ENCODE measurements at places on chromosomes 2 and 18. TPM values are rescaled to one million over a fixed set of nuclear protein-coding genes. Genes with fewer than 3 reads are reported as not detected.

- no peaks in the 10 kb centered on the region for H3K36me3 ChIP-seq
- H3K4me3 ChIP-seq = no peak overlapping the region
- H3K4me1 ChIP-seq = peaks cover 4% of the 10 kb centered on the region
- no peak for DNase-seq
- no peak overlapping the region for H3K27ac ChIP-seq
Measured at GRCh38 chr2:48397846-48398245, 132.1 kb upstream of the STON1 start.

DNA sequence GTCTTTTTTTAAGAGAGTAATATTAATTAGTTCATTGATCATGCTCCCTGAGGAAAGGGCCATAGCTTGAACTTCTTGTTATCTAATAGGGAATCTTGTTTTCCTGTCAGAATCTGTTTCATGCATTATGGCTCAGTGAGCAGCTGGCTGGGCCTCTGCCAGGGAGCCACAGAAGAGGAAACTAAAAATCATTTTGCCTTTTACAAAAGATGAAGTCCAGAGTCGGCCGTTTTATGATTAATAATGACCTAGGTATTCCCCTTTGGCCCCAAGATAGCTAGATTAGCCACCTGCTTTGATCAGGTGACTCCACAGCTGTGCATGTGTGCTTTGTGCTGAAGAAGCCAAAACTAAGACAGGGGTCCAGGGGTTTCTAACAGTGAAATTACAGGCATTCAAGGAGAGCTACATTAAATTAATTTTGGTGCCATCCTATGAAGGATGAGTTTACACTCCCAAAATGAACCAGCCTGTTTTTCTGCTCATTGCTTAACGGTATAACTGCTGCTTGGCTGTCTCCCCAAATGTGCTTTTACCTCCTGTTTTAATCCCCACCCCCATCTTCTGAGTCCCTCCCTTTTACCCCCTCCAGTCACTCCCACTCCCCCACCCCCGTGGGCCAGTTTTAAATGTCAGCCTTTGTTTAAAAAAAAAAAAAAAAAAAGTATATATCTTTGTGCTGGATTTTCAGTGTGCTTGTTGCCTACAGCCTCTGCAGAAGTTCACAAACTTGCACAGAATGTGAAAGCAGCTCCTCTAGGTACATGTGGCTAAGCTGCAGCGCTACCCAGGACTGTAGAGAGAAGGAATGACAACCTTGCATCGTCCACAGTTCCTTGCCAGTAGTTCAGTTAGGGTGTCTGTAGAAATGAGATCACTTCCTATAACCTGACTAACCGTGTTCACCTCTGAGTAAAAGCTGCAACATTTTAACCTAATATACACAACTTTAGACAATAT is 93.1 kb downstream of the CABLES1 start:
- H3K4me1 ChIP-seq = peaks cover 94% of the 10 kb centered on the region
- peak; percentile 74 for DNase-seq
- H3K27me3 ChIP-seq = no peaks in the 10 kb centered on the region
- peak overlapping the region; percentile 34 for H3K4me3 ChIP-seq

GRCh38 chr2:122307763-122308162 is 552.3 kb downstream of the TSN start:
- H3K4me3 ChIP-seq = no peak overlapping the region
- no peak for DNase-seq
- no peaks in the 10 kb centered on the region for H3K27me3 ChIP-seq
- H3K36me3 ChIP-seq = no peaks in the 10 kb centered on the region

DNA sequence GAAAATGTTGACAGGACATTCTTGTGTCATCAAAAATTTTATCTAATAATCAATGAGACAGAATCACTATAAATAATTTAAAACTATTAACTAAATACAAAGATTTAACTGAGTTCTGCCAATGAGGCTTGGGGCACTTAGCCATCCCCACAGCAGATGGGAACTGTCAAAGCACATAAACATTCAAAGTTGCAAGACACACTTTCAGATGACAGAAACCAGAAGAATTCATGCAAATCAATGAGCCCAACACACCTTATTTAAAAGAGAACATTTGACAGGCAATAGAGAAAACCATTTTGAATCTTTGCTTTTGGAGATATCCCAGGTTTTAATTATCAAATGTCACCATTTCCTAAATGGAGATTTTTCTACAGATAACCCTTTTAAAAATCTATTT is 566.2 kb downstream of the IRS1 start:
- no peak for DNase-seq
- H3K4me3 ChIP-seq = no peak overlapping the region
- no peaks in the 10 kb centered on the region for H3K36me3 ChIP-seq
- no peak overlapping the region for H3K27ac ChIP-seq

GRCh38 chr2:151882786-151883445 is 54.7 kb upstream of the ARL5A start:
- no peak overlapping the region for H3K4me3 ChIP-seq
- no peaks in the 10 kb centered on the region for H3K4me1 ChIP-seq
- H3K27me3 ChIP-seq = no peaks in the 10 kb centered on the region
- H3K36me3 ChIP-seq = no peaks in the 10 kb centered on the region
- H3K27ac ChIP-seq = no peak overlapping the region
- no peak for DNase-seq

DNA sequence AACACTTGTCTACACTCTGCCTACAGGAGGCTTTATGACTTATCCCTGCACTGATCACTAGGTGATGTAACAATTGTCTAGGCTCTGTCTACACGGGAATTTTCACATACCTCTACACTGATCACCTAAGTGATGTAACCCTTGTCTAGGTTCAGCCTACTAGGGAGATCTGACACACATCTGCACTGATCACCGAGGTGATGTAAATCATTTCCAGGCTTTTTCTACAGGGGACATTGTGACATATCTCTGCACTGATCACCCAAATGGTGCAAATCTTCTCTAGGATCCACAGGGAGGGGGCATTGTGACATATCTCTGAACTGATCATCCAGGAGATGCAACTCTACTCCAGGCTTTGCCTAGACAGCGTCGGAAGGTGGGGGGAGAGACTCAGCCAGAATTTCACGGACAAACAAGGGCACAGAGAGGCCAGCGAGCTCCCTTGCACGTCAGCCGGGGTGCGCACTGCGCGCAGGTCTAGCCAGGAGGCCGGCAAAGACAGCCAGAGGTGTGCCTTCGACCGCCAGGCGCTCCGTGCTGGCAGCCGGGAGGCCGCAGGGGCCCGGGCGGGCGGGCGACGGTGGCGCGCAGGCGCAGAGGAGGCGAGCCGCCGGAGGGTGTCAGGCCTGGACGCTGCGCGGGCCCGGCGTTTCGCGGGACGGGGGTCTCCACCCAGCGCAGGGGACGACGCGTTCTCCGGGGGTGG is 46.9 kb upstream of the USP14 start:
- peak overlapping the region; percentile 44 for H3K4me3 ChIP-seq
- no peaks in the 10 kb centered on the region for H3K27me3 ChIP-seq
- H3K36me3 ChIP-seq = no peaks in the 10 kb centered on the region
- peaks cover 3% of the 10 kb centered on the region for H3K4me1 ChIP-seq
- peak; percentile 78 for DNase-seq
- no peak overlapping the region for H3K27ac ChIP-seq

- H3K27ac ChIP-seq = no peak overlapping the region
- H3K4me3 ChIP-seq = no peak overlapping the region
- no peaks in the 10 kb centered on the region for H3K4me1 ChIP-seq
- H3K36me3 ChIP-seq = no peaks in the 10 kb centered on the region
Measured at GRCh38 chr2:218074031-218074430, 5.0 kb downstream of the RUFY4 start.

- no peak overlapping the region for H3K4me3 ChIP-seq
- H3K4me1 ChIP-seq = no peaks in the 10 kb centered on the region
- H3K27ac ChIP-seq = no peak overlapping the region
- H3K27me3 ChIP-seq = no peaks in the 10 kb centered on the region
Measured at GRCh38 chr2:189287982-189288521, 108.5 kb upstream of the COL5A2 start.

GRCh38 chr2:138187221-138187620 is 222.9 kb downstream of the HNMT start:
- H3K36me3 ChIP-seq = no peaks in the 10 kb centered on the region
- no peaks in the 10 kb centered on the region for H3K4me1 ChIP-seq
- H3K27ac ChIP-seq = no peak overlapping the region
- no peaks in the 10 kb centered on the region for H3K27me3 ChIP-seq
- no peak for DNase-seq

DNA sequence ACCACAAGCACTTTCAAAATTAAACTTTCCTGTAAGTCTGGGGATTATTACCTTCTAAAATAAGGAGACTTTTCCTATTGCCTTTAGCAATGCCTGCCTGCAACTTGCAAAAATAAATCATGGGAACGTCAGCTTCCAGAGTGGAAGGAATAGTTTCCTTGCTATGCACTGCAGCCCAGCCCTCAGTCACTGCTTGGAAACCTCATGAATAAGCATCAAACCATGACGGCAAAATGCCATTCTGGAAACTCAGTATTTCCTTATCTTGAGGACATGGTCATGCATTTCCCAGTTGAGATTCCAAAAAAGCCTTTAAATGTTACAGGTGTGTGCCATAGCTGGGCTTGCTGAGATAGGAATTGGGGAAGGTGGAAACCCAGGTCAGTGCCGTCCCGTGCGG is 84.2 kb upstream of the OTOS start:
- DNase-seq = no peak
- H3K27me3 ChIP-seq = no peaks in the 10 kb centered on the region
- H3K4me3 ChIP-seq = no peak overlapping the region
- H3K4me1 ChIP-seq = no peaks in the 10 kb centered on the region

DNA sequence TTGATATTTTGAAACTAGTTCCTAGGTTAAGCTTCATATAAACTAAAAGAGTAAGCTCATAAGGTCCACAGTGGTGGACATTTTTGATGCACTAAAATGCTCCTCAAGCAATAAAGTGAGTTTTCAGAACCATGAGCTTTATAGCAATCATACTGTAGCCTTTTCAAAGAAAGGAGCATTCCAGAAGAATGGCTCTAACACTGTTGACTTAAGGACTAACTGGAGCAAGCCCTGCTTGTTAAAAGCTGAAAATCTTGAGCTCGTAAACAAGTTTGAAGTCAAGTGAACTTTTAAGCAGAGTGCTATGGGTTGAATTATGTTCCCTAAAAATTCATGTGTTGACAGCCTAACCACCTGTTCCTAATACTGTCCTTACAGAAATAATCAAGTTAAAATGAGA is 38.0 kb downstream of the KYNU start:
- DNase-seq = no peak
- H3K36me3 ChIP-seq = no peaks in the 10 kb centered on the region
- H3K4me1 ChIP-seq = peaks cover 6% of the 10 kb centered on the region

DNA sequence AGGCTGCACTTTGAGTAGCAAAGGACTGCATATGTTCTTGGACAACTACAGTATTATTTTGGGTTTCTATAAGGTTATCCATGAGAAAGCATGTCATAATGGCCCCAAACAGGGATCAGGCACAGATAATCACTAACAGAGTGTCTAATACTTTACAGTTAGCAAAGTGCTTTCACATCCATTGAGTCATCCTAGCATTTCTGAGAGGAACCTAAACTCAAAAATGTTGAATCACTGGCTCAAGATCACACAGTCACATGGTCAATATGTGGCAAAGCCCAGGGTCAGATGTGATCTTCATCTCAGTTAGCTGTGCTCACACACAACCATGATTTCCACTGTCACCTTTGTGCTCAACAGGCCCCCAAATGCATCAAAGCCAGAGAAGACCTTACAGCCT is 156.1 kb upstream of the VRK2 start:
- H3K36me3 ChIP-seq = no peaks in the 10 kb centered on the region
- no peak for DNase-seq
- no peak overlapping the region for H3K4me3 ChIP-seq
- no peak overlapping the region for H3K27ac ChIP-seq
- H3K27me3 ChIP-seq = no peaks in the 10 kb centered on the region

GRCh38 chr2:236319036-236319435 is 54.8 kb upstream of the ASB18 start:
- no peak overlapping the region for H3K4me3 ChIP-seq
- no peaks in the 10 kb centered on the region for H3K36me3 ChIP-seq
- no peak overlapping the region for H3K27ac ChIP-seq
- H3K27me3 ChIP-seq = no peaks in the 10 kb centered on the region
- no peaks in the 10 kb centered on the region for H3K4me1 ChIP-seq

- H3K4me3 ChIP-seq = peak overlapping the region; percentile 32
- peak overlapping the region; percentile 95 for H3K27ac ChIP-seq
- DNase-seq = peak; percentile 91
- H3K27me3 ChIP-seq = no peaks in the 10 kb centered on the region
- peaks cover 65% of the 10 kb centered on the region for H3K4me1 ChIP-seq
- H3K36me3 ChIP-seq = peaks cover 15% of the 10 kb centered on the region
Measured at GRCh38 chr2:190468814-190469569, 60.8 kb downstream of the MFSD6 start.

- no peaks in the 10 kb centered on the region for H3K27me3 ChIP-seq
- H3K4me1 ChIP-seq = peaks cover 25% of the 10 kb centered on the region
- H3K36me3 ChIP-seq = no peaks in the 10 kb centered on the region
- DNase-seq = peak; percentile 74
Measured at GRCh38 chr2:84939426-84940087, 31.4 kb upstream of the KCMF1 start.

DNA sequence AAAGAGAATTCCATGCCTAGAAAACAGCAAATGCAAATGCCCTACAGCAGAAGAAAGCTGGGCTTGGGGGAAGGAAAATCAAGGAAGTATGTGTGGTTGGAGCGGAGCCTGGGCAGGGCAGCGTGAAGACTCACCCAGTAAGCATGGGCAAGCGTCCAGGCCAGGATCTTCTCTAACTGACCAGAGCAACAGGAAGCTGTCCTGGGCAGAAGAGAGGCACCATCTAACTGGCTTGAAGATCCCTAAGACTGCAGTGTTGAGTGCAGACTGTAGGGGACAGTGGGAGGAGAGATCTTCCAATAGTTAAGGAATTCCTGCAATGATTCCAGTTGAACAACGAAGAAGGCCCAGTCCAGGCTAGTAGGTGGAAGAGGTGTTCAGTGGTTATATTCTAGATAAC is 57.9 kb downstream of the NXPH2 start:
- H3K4me1 ChIP-seq = no peaks in the 10 kb centered on the region
- no peak overlapping the region for H3K27ac ChIP-seq
- DNase-seq = no peak

- no peak overlapping the region for H3K27ac ChIP-seq
- no peaks in the 10 kb centered on the region for H3K4me1 ChIP-seq
- no peak for DNase-seq
- H3K27me3 ChIP-seq = no peaks in the 10 kb centered on the region
- no peaks in the 10 kb centered on the region for H3K36me3 ChIP-seq
Measured at GRCh38 chr2:204732019-204732418, 186.7 kb downstream of the PARD3B start.

DNA sequence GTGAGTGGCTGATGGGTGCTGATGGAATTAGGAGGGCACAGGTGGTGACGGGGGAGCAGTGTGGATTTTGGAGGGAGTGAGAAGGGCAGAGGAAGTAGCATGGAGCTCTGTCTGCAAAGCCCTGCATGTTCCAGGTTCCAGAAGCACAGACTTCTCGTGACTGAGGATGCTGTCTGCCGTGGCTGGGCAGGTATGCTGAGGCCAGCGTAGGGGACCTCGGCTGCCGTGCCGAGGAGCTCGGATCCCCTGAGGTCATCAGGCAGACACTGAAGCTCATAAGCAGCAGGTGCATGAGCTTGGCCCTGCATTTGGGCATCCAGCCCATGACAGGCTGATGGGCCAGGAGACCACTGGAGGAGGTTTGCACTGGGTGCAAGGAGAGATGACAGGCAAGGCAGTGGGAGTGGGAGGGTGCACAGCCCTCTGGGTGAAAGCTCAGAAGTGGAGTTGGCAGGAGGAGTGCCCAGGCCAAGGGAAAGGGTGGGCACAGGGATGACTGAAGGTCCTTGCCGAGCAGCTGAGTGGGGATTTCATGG is 215.3 kb downstream of the SH3RF3 start:
- no peak overlapping the region for H3K4me3 ChIP-seq
- no peaks in the 10 kb centered on the region for H3K27me3 ChIP-seq
- H3K4me1 ChIP-seq = no peaks in the 10 kb centered on the region
- H3K27ac ChIP-seq = no peak overlapping the region
- DNase-seq = no peak

SAG gene
- total RNA-seq = not detected

RASGRP3 gene
- 19.3 TPM for total RNA-seq

PROC gene
- not detected for total RNA-seq

RBBP8 gene
- 66.8 TPM for total RNA-seq

IL1B gene
- total RNA-seq = not detected

GALR1 gene
- total RNA-seq = not detected

Data from Karpas-422 (cell line).